ENCODE measurements at places on chromosomes 2 and 18. TPM values are rescaled to one million over a fixed set of nuclear protein-coding genes. Genes with fewer than 3 reads are reported as not detected.

DNA sequence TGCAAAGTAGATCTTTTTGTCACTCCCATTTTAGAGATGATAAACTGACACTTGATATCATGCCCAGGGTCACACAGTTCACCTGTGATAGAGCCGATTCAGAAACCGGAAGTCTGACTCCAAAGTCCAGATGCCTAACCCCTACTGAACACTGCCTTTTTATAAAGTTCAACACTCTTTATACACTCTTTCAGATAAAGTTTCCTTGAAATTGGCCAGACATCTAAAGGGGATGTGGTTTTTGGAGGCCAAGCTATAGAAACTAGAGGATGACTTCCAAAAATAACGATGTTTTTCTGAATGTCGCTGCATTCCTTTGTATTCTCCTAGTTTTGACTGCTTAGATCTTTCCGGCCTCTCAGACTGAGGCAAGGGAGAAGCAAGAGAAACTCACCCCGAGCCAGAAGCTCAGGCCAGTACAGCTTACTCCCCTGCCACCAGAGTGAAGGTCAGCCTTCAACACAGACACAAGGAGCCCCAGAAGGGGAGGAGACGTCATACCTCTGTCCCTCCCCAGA is 61.8 kb downstream of the NRP2 start:
- no peak for DNase-seq

GRCh38 chr2:42560899-42561298 is 7.5 kb upstream of the MTA3 start:
- DNase-seq = no peak

DNA sequence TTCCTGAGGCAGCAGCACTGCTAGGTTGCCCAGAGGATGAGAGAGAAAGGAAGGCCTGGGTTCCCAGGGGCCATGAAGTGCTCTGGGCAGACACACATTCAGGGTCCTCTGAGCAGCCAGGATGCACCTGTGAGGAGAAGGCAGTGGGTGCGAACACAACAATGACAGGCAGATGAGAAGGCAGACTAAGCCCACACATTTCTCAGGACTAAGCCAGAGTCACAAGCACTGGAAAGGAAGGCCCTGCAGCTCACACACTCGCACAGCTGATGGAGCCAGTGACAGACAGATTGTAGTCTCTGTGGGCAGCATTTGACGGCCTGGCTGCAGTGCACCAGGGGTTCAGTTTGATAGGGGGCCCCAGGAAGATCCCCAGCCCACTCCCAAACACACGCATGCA is 61.8 kb downstream of the ARHGEF4 start:
- no peak for DNase-seq

- DNase-seq = no peak
Measured at GRCh38 chr2:239715606-239716005, 309.5 kb downstream of the NDUFA10 start.

FTCDNL1 gene
- polyA plus RNA-seq = 5.8 TPM

DNA sequence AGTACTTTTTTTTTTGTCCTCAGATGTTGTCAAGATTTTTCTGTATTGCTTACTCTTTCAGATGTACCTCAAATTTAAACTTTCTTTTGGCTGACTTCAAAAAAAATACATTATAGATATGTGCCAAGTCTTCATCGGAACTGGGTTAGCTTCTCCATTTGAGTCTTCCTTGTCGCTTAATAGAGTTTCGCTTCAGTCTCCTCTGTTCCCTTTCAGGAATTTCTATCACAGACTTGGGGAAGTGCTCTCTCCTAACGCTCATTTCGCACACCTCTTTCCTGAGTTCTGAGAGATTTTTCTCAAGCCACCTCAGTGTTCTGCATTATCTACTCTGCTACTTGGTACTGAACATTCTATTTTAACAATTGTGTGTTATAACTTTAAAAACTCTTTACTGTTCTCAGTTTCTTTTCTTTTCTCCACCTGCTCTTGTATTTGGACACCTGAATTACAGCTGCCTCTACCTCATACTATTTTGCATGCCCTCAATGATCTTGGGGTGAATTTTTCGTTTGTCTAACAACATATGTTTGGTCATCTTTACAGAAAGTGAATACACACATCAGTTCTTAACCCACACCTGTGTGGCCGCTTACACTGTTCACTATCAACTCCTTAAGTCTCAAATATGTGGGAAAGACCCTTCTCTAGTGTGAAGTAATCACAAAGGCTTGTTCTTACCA is 16.5 kb downstream of the PTPN2 start:
- no peak for DNase-seq

CCDC68 gene
- polyA plus RNA-seq = 2.0 TPM

ANKRD44 gene
- polyA plus RNA-seq = 0.40 TPM

DNA sequence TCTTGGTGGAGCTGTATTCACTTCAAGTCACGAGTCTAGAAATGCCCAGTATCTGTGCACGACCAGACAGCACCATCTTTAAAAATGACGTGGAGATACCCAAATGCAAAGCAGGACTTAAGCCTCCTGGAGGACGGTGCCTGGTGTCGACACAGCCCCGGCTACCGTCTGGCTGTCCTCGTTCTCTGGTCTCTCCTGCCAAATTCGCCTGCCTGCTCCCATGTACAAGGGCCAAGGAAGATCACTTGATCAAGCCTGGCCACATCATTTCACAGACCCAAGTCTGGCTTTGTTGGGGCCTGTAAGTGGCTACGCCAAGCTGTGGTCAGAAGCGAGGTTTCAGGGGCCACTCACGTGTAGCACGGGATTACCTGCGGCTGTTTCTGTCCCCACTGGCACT is 9.4 kb downstream of the ODC1 start:
- peak; percentile 71 for DNase-seq

PCARE gene
- polyA plus RNA-seq = 0.48 TPM

DNA sequence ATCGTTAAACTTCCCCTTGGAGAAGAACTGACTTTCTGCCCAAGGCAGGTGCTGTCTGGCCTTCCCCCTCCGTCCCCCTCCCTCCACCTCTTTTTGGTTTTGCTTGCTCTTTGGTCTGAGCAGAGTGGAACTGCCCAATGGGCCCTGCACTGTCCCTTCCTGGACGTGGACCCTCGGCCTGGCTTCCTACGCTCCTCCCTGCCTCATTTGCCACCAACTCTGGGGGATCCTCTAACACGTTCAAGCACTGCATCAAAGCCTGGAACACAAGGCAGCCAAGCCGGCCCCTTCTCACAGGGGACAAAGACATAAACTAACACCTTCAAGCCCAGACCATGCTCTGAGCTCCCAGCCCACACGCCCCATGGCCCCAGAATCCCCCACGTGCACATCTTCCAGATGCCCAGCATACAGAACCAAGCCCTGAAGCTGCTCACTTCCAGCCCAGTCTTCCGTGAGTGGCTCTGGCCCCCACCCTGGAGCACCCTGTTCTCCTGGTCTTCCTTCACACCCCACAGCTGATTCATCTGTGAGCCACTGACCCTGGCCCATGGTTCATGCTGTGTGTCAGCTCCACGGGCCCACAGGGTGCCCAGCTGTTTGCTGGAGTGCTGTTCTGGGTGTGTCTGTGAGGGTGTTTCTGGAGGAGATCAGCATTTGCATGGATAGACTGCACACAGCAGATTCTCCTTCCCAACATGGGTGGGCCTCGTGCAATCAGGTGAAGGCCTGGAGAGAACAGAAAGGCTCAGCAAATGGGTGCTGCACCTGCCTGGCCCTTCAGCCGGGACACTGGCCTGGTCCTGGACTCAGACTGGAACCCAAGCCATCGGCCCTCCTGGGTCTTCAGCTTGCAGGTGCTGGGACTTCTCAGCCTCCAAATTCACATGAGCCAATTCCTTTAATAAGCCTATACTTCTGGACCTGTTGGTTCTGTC is 247.1 kb upstream of the SALL3 start:
- DNase-seq = no peak

- DNase-seq = no peak
Measured at GRCh38 chr18:11882636-11883035, 25.5 kb downstream of the MPPE1 start.

SLC39A6 gene
- polyA plus RNA-seq = 20.8 TPM

- DNase-seq = no peak
Measured at GRCh38 chr2:74186038-74186437, 7.4 kb upstream of the MOB1A start.

DNA sequence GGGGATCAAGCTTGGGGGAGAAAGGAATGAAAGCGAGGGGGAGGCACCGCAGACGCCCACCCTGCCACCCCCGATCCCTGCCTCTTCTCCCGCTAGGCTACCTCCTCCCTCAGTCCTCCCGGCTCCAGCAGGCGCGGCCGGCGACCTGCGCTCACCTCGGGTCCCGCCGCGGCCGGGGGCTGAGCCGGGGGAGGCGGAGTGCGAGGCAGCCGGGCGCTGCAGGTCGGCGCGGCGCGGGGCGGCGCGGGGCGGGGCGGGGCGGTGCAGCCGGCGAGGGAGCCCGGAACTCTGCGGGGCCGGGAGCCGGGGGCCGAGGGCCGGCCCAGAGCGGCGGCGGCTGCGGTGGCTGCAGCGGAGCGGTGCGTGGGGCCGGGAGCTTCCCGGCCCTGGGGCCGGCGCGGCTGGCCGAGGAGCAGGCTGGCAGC is 477 bp downstream of the ACVR1 start:
- DNase-seq = no peak

NEB gene
- 796 TPM for polyA plus RNA-seq

ACTR1B gene
- 47.6 TPM for polyA plus RNA-seq

DNA sequence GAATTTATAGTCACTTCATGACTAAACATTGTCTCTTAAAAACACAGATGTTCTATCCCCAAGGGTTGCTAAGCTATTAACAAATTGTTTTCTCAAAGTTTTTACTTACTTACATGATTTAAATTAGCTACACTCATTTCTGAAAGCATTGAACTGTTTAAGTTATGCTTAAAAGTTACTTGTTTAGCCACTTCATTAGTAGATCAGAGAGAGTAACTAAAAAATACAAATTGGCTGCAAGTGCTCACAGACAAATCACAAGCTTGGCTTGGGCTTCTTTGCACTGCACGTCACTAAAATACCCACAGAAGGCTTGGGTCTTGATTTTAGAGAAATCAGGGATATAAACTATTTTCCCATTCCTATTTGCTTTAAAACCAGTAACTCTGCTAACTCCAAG is 114.1 kb upstream of the SMAD7 start:
- no peak for DNase-seq

MRPL44 gene
- polyA plus RNA-seq = 48.4 TPM

LAMA3 gene
- polyA plus RNA-seq = 0.55 TPM

DNA sequence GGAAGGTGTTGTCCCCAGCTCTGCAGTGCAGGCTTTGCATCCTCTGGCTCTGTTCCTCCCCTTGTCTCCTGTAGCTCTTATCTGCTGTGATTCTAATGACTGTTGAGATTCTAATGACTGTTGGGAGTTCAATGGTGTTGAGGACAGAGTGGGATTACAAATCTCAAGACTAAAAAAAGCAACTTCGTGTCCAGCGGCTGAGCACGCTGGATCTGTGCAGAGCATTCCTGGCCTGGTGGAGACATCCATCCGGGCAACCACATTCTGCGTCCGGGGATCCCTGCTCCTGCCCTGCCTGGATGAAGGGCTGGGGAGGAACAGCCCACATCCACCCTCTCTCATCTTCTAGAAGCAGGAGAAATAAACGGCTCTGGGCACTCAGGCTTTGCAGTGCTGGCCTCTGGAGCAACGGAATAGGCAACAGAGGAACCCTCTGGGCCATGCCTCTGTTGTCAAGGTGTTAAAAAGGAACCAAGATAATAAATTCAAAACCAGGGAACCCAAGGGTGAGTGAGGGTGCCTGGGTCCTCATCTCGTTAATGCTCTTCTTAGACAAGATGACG is 106.7 kb upstream of the ASB18 start:
- no peak for DNase-seq

DNA sequence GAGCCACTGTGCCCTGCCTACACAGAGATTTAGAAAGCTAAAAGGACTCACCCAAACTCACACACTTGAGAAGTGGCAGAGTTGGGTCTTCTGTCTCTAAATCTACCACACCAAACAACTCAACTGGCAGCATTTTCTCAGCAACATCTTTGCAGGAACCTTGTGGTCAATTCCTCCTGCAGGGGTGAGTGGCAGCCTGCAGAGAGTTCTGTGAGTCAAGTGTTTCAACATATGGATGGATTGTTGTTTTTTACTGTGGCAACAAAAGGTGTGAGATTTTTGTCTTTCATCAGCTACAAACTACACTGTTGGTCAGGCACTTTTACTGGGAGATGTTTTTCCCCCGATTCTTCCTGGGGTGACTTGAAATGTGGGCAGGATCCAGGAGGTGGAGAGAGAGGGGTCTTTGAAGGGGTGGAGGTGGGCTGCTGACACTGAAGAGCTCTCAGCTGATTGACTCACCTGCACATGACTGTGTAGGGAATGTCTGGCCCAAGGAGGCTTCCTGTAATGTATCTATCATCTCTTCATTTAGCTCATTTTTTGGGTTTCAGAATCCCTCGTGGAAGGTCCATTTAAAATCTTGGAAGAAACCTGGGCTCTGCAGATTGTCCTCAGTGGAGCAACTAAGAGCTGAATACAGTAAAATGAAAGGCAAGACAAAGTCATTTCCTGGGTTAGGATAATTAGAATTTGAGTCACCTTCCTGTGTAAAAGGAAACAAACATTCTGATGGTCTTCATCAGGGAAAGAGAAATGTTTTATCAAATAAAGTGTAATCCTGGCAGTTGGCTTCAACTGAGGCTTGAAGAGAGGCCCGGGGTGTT is 98.6 kb downstream of the MSH2 start:
- no peak for DNase-seq

- no peak for DNase-seq
Measured at GRCh38 chr2:118154176-118154575, 65.9 kb downstream of the INSIG2 start.

DNA sequence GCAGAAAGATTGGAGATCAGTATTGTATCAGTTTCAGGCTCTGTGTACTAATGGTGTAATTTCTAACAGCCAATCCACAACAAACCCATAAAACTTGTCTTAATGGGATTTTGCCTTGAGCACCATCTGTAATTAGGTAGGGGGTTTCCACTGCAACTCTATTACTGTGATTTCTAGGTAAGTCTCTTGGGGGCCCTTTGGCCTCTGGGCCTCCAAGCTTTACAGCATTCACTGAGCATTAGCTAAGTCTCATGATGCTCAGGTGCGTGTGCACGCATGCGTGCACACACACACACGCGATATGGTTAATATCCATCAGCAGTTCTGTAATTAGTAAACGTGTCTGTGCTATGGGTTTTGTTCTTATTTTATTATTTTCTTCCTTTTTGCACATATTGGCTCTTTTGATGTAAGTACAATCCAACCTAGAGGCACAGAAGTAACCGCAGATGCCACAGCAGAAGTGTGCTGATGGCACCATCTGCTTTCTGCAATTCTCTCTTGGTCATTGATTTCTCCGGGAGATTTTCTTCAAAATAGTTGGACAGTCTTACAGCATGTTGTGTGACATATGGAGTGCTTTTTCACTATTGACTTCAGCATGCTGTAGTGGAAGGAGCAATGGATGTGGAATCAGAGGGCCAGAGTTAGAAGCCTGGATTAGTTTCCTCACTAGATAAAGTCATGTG is 592.0 kb downstream of the LRRTM4 start:
- DNase-seq = no peak

ARHGAP25 gene
- 1.1 TPM for polyA plus RNA-seq

- DNase-seq = no peak
Measured at GRCh38 chr2:99672766-99673350, 183.0 kb upstream of the REV1 start.

GRCh38 chr2:217981084-217981730 is 21.6 kb downstream of the TNS1 start:
- DNase-seq = no peak
